GM18507 (cell line): ENCODE measurements at places on chromosomes 7 and 10.

- no peak for DNase-seq
Observed at GRCh38 chr10:52637592-52637991, 135.0 kb downstream of the MBL2 start.

DNA sequence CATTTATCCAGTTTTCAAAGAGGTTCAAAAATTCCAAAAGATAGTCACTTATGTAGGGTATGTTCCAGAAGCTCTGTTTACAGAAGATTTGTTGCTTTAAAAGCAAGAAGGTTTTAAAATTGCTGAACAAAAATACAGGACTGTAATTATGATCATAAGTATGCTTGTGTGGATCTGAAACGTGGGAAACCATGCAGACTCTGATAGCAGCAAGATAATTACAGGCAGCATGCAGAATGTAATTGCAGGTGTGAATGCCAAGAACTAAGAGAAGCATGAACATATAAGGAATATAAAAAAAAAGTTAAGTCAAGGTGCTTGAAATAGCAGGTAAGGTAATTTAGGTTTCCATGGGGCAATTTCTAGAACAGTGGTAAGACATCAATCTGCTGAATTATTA lies 405.7 kb downstream of the ARL4A start:
- DNase-seq: no peak

- no peak for DNase-seq
Observed at GRCh38 chr10:124659380-124659779, 84.8 kb downstream of the FAM53B start.

GRCh38 chr10:118238573-118239235 lies 103.4 kb downstream of the FAM204A start:
- DNase-seq: no peak

DNA sequence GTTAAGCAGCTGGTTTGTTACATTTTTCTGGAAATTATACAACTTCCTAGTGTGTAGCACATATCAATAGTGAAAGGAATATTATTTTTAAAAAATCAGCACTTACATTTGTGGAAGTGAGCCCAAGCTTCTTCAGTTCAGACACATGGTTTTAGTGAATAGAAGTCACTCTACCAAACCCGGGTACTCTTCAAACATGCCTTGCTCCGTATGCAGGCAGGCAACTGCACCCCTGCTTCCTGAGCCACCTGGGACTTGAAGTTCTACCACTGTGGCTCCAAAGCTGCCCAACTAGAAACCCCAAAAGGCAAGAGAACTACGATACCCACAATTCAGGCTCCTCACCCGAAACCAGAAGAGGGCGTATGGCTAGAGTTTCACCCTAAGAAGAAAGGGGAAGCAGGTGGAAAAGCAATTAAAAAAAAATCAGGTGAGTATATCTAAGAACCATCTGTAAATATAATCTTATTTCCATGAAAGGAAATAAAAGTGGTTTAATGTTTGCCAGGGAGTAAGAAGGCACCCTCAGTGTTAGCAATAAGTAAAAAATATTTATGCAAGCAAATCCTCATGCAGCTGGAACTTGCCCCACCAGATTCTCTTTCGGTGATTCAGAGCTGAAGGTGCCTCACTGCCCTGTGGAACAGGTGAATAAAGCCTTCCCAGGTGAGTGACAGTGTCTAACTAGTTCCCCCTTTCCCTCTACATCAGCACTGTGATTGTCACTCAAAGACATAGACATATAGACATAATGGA lies at the start of gene MACC1:
Gene MACC1 (minus strand): TSS at position 192 of the 756 bp plus-strand sequence. CDS start 55,522 bp downstream, outside the sequence.
- no peak for DNase-seq

DNA sequence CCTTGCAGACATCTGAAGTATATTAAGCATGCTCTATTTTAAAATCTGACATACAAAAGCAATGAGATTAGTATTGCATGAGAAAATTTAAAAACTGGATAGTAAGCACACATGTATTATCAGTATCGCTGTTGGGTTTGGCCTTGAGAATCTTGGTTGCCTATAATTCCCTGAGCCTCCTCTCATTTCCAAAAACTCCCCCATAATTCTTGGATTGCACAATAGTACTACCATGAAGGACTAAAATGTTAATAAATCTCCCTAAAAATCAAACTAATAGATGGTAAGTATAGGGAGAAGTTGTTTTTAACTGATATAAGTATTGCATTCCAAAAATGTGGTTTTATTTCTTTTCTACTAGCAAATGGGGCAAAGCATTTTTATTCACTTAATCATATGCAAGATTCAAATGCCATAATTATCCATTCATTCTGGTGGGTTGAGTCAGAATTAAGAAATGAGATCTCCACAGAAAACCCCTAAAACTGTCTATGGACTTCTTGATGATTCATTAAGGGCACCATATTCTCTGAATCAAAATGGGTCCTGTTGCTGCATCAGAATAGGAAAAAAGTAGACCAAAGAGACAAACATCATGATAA lies 10.3 kb upstream of the VIM start:
- no peak for DNase-seq

DNA sequence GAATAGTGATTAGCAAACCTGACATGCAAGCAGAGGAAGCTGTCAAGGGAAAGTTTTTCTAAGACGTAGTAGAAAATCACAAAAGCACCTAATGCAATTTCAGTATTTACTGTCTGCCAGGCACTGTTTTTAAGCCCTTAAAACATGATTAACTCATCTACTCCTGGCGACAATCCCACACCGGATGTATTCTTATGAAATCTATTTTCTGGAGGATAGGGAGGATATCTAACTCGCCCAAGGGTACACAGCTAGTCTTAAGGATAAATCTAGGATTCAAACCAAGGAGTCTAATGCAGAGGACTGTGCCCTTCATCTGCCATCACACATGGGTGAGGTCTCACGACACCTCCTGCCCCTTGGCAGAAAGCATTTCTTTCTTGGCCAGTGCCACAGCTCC lies 47.8 kb upstream of the FIGNL1 start:
- no peak for DNase-seq

DNA sequence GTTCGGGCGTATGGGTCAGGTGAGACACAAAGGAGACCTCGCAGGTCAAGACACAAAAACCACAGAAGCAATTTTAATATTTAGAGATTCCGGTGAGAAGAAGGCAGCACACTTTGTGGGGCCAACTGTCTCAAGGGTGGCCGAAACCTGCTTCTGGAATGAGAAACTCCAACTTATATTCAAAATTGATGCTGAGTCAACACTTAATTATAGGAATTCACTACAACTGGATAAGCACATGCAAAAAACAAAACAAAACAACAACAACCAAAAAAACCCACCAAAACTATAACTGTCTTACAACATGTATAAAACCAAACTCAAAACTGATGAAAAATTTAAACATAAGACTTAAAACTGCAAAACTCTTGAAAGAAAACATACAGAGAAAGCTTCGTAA lies 593.3 kb downstream of the POM121L12 start:
- no peak for DNase-seq

GRCh38 chr7:5437987-5438386 lies 14.4 kb upstream of the TNRC18 start:
- DNase-seq: no peak

- DNase-seq: no peak
Observed at GRCh38 chr10:29243750-29244149, 45.1 kb upstream of the LYZL1 start.

- DNase-seq: no peak
Observed at GRCh38 chr10:75654772-75655171, 223.3 kb downstream of the LRMDA start.

DNA sequence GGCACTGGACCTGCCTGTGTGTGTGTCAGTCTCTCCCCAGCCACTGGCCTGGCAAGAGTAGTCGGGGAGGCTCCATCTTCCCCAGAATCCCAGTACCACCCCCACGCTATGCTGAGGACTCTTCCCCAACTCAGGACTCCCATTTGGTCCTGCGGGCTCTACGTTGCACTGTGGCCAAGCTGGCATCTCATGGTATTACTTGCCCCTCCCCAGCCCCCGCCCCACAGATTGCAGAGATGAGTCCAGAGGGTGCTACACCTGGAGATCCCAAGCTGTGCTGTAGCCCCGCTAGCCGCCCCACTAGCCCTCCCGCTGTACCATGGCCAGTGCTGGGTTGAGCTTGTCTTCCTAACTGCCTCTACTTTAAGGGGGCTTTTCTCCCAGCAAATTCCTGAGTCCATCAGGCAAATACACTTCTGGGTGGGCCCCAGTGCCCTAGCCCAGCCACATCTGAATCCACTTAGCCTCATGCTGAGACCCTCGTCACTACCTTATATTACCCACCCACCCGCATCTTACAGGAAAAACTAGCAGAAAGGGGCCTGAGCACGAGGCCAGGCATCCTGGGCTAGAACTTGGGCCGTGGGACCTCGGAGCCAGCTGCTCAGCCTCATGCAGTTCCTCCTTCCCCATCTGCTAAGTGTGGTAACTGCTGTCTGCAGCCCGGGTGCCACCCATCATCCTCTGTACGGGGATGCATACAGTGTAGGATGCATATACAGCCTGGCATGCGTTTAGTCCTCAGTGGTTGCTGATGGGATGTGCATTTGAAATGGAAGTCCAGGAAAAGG lies 65.8 kb upstream of the CACUL1 start:
- DNase-seq: no peak

DNA sequence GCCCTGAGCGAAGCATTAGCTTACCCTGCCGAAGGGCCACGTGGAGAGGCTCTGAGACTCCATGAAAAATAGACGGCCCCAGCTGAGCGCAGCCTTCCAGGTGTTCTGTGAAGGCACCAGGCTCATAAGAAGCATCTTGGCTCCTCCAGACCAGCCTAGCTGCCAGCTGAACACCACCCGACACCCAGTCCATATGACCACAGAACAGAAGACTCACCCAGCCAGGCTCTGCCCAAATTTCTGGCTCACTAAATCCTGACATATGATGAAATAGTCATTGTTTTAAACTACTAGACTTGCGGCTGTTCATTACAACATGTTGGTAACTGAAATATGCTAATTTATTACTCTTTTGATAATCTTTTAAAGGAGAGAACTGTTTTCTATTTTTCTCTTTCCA lies 99.5 kb upstream of the ABI1 start:
- no peak for DNase-seq

- DNase-seq: no peak
Observed at GRCh38 chr10:63887023-63887589, 365.9 kb downstream of the REEP3 start.

DNA sequence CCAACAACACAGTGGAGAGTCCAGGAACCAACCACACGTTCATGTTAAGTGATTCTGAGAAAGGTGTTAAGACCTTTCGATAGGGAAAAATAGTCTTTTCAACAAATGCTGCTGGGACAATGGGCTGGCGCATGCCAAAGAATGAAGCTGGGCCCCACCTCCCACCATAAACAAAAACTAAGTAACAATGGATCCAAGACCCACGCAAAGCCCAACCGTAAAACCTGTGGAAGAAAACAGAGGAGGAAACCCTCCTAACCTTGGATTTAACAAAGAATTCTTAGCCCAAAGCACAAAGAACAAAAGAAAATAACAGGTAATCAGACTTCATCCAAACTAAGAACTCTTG lies 272.8 kb downstream of the ELFN1 start:
- no peak for DNase-seq

DNA sequence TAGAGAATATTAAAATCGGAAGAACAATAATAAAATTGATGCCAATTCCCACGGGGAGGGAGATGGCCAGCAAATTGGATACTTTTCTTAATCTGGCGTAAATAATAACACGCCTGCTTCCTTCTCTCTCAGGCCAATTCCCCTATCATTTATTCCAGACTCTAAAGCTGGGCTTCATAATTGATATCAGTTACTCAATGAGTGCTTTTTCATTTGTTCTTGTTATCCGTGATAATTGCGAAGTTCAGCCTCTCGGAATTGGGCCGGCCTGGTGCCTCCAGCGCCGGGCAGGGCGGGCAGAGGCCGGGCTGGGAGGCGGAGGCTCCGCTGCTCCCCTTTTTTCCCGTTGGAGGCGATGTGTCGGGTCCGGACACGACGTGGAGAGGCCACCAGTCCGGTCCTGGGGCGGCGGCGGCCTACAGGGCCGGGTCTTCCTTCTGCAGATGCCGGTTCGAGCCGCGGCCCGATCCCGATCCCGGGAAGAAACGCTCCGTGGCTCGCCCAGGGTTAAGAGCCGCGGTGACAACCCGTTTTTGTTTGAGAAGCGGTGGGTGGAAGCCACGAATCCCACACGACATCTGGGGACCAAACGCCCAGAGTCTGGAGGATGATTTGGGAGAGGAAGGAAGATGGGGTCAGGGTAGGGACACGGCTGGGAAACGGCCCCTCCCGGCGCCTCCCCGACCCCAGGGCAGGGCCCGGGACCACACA lies 13.6 kb downstream of the UNCX start:
- no peak for DNase-seq

- no peak for DNase-seq
Observed at GRCh38 chr10:61961278-61961677, 59.8 kb downstream of the ARID5B start.

DNA sequence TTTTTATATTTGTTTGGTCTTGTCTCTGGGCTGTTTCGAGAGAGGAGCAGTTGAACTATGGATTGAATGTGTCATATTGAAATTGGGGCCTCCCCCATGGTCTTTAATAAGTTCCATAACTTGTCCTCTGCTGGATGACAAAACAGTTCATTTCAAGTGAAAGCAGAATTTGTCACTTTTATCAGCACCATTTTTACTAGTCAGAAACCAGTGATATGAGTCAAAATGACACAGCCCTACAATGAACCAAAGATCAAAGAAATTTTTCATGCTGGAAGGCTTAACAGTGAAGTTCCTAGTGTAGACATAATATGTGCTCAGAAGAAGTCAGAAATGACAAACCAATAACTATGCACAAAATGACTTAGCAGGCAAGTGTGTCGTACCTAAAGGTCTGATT lies 133.6 kb upstream of the VWC2 start:
- no peak for DNase-seq
